Activated CD8-positive, alpha-beta T cell treated with anti-CD3 and anti-CD28 coated beads, Interleukin-2, amount 10 ng/mL, durations not matched to agents 7 days and 5 days (primary cell): ENCODE measurements at places on chromosomes 12 and 14.

- DNase-seq: no peak
Observed at GRCh38 chr12:58104351-58104755, 163.0 kb downstream of the ATP23 start.

- DNase-seq: no peak
Observed at GRCh38 chr12:84757978-84758377, 154.6 kb downstream of the SLC6A15 start.

- no peak for DNase-seq
Observed at GRCh38 chr14:33454022-33454595, 496.8 kb downstream of the EGLN3 start.

- DNase-seq: no peak
Observed at GRCh38 chr12:116635487-116635886, 76.3 kb downstream of the MAP1LC3B2 start.

- DNase-seq: no peak
Observed at GRCh38 chr12:21221072-21221471, 90.1 kb downstream of the SLCO1B1 start.

GRCh38 chr12:80140005-80140404 is 40.7 kb downstream of the OTOGL start:
- DNase-seq: no peak

GRCh38 chr12:76882367-76882766 is 3.5 kb upstream of the CSRP2 start:
- no peak for DNase-seq

GRCh38 chr12:108484845-108485244 is 30.2 kb upstream of the FICD start:
- DNase-seq: no peak
